ENCODE measurements at places on chromosomes 6 and 20. TPM values are rescaled to one million over a fixed set of nuclear protein-coding genes. Genes with fewer than 3 reads are reported as not detected.

The SSTR4 gene
- total RNA-seq = not detected

The KCNQ2 gene
- not detected for total RNA-seq

The BTN1A1 gene
- total RNA-seq = not detected

The HLA-DMA gene
- 59.8 TPM for total RNA-seq

The DNAH8 gene
- total RNA-seq = not detected

The SLC9A8 gene
- total RNA-seq = 17.3 TPM

The TCF19 gene
- 4.0 TPM for total RNA-seq

The STX11 gene
- total RNA-seq = 11.6 TPM

The NKX2-2 gene
- total RNA-seq = 3.4 TPM

The CCM2L gene
- total RNA-seq = 0.88 TPM

The SEMG1 gene
- not detected for total RNA-seq

The GPX5 gene
- not detected for total RNA-seq

The CCN5 gene
- total RNA-seq = 5.8 TPM

The GRIK2 gene
- total RNA-seq = 1.6 TPM

The FILIP1 gene
- total RNA-seq = 4.1 TPM

The PROCR gene
- 21.2 TPM for total RNA-seq

The ZNF318 gene
- total RNA-seq = 16.6 TPM

The TULP1 gene
- total RNA-seq = not detected

The CCN6 gene
- not detected for total RNA-seq

The TCP11 gene
- total RNA-seq = not detected

The PLN gene
- 7.6 TPM for total RNA-seq

The FOXA2 gene
- total RNA-seq = 9.1 TPM

The DEFB113 gene
- not detected for total RNA-seq

The RPS21 gene
- total RNA-seq = 507 TPM

The PLCB4 gene
- total RNA-seq = 30.5 TPM

The SPATS1 gene
- not detected for total RNA-seq

The RWDD2A gene
- total RNA-seq = 2.5 TPM

The CALHM4 gene
- not detected for total RNA-seq

The CCDC28A gene
- total RNA-seq = 20.5 TPM

The TEAD3 gene
- 32.9 TPM for total RNA-seq

The NTSR1 gene
- not detected for total RNA-seq

The BEND3 gene
- 5.1 TPM for total RNA-seq

The DOP1A gene
- total RNA-seq = 52.5 TPM

The SLC22A7 gene
- total RNA-seq = not detected

The UBD gene
- total RNA-seq = 2.1 TPM

The CBLN4 gene
- not detected for total RNA-seq

The TRERF1 gene
- 8.2 TPM for total RNA-seq

The PRRT1 gene
- 3.1 TPM for total RNA-seq

The ADRM1 gene
- total RNA-seq = 90.8 TPM

The OR2H1 gene
- not detected for total RNA-seq

The ZBTB46 gene
- total RNA-seq = 1.9 TPM

The TREM1 gene
- not detected for total RNA-seq

The PACSIN1 gene
- 0.40 TPM for total RNA-seq

The ECT2L gene
- not detected for total RNA-seq

The TRIM15 gene
- 110 TPM for total RNA-seq

The C20orf141 gene
- not detected for total RNA-seq

The MAPK13 gene
- 149 TPM for total RNA-seq

The PREX1 gene
- total RNA-seq = 16.6 TPM

Measured in Peyer's patch (tissue), 4 donors.